ENCODE measurements at places on chromosomes 1 and 21.

DNA sequence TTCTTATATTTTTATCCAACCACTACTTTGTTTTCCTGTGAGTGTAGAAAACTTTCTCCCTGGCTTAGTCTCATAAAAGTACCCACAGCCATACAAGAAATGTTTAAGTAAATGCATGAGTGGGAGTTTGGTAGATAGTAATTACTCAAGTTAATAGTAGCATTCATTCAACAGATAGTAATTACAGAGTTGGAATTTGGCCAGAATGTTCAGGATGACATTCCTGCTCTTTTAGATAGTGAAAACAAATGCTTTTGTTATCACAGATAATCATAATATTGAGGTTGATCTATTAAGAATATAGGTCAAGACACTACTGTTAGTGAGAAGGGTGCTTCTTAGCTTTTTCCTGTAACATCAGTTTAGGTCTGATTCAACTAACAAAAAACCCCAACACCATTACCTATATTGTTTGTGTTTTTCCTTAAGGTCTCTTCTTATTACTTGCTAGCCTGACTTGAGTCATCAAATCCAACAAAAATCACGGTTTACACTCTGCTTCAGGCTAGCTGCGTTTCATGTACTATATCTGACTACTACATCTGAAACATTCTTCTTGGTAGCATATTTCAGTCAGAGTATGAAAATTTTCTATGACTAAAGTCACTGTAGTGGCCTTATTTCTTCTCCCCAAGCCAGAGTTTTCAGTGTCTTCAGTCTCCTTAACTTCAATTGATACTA, 163.7 kb downstream of the HS2ST1 start:
- DNase-seq: no peak

DNA sequence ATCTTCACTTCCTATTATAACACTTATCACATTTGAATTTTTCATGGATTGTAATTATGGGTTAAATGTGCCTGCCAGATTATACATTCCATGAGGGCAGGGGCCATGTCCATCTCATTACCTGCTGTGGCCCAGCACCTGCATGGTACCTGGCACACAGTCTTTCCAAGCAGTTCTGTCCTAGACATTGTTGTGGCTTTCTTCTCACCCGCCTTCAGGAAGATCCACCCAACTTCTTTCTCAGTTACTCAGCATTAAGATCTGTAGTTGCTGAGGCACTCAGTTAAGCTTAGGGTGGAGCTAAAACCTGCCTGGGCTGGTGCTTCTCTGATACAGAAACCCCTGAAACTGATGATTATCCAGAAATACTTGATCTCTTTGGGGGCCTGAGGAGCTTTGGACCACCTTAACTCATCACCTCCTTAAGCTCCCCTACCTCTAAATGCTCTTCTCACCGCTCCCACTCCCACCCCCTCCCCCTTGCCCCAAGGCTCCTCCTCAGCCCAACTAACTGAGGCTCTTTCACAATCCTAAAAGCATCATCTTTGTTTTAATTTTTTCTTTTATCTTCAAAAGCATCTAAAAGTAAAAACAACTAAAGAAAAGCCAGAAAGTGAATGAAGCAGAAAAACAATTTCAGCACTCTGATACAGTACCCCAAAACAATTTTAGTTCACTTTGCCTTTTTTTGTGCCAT, 190.6 kb downstream of the FGGY start:
- DNase-seq: no peak

GRCh38 chr1:175237389-175237788, 44.8 kb upstream of the KIAA0040 start:
- no peak for DNase-seq

- no peak for DNase-seq
Observed at GRCh38 chr1:206521127-206521526, 13.8 kb downstream of the RASSF5 start.

GRCh38 chr1:64569411-64569810, 99.5 kb downstream of the CACHD1 start:
- no peak for DNase-seq

DNA sequence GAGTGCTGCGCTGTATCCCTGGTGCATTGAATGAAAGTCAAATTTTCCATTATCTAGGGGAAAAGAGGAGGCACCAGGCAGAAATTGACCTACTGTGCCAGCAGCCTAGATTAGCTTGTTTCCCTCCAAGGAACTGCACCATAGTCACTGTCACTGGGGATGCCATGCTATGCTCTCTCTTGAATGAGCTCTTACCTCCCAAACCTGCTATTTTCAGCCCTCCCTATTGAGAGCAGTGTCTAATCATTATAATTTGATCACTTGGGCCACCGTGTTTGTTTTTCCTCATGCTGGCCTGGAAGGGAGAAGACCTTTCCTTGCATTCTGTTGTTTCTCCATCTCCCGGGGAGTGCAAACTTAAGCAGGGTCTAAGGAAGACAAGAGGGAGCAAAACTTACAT, 492.9 kb downstream of the SIPA1L2 start:
- DNase-seq: no peak

- no peak for DNase-seq
Observed at GRCh38 chr1:208598021-208598420, 353.8 kb upstream of the PLXNA2 start.

GRCh38 chr1:84450910-84451309, 28.2 kb upstream of the RPF1 start:
- DNase-seq: no peak

DNA sequence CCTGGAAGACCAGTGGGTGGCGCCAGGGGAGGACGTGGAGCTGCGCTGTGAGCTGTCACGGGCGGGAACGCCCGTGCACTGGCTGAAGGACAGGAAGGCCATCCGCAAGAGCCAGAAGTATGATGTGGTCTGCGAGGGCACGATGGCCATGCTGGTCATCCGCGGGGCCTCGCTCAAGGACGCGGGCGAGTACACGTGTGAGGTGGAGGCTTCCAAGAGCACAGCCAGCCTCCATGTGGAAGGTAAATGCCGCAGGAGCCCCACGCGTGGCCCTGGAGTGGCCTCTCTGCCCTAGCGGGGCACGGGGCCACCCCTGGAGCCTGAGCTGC, 75.2 kb downstream of the OBSCN start:
- DNase-seq: no peak

DNA sequence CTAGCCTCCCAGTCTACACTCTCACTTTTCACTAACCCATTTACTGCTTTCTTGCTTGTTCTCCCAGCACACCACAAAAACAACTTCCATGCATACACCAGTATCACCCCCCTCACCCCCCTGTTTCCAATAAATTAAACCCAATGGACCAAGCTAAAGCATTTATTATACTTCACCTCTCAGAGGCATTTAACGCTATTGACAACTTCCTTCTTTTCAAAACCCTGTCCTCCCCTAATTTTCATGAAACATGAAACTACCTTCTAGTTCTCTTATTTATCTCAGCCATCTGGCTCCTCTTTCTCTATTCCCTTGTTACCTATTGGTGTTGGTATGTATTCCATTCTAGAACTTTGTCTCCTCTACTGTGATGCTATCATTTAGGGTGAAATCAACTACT, 32.3 kb downstream of the PTPRC start:
- DNase-seq: no peak

DNA sequence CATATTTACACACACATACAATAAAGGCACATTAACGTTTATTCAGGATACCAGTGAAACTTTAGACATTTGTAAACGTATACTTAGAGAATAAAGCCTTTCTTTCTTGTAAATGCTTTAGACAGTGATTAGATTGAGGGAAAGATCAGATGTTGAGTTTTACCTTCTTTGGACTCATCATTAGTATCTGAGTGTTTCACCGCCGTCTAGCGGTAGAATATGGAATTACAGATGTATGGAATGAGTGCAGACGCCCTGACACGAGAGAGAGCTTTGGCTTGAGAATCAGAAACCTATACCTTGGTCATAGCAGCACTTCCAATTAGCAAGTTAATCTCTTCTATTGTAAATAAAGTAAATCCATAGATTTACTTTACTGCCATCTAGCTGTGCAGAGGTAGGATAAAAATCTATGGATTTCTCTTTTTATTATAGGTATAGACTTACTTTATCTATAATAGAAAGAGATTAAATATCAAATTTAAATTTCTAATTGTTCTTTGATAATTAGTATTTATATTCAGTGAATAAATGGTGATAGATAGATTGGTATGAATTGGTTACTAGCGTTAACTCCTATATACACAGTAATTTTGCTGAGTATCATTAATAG, 12.6 kb downstream of the FLG2 start:
- DNase-seq: peak; percentile 61

GRCh38 chr1:101394041-101394440, 157.2 kb downstream of the S1PR1 start:
- no peak for DNase-seq

DNA sequence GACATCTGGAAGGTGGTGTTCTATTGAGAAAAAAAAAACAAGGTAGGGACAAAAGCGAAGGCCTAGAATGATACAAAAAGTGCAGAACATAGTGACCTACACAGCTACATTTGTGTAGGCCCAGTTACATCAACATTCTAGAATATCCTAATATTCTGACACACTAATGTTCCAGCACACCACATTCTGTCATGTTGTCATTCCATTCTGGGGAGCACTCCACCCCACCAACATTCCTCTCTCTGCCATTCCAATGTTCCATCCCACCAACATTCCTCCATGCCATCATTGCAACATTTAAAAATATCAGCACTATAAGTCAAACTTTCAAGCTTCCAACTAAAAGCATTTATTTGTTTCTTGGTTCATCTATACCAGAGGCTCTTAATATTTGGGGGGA, 28.5 kb downstream of the COA7 start:
- DNase-seq: no peak

GRCh38 chr1:77412069-77412819, 130.4 kb downstream of the AK5 start:
- DNase-seq: no peak

DNA sequence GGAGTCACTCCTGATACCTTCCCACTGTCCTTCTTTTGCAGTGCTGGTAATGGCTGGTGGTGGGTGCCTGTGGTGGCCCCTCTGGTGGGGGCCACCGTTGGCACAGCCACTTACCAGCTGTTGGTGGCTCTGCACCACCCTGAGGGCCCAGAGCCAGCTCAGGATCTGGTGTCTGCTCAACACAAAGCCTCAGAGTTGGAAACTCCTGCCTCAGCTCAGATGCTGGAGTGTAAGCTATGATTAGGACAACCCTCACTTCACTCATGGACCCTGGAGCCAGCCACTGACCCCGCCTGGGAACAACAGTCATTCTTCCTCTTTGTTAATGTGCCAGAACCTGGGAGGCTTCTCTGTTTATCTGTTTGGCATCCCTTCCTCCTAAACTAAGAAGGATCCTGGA, 1.1 kb upstream of the ATP8B2 start:
- no peak for DNase-seq

DNA sequence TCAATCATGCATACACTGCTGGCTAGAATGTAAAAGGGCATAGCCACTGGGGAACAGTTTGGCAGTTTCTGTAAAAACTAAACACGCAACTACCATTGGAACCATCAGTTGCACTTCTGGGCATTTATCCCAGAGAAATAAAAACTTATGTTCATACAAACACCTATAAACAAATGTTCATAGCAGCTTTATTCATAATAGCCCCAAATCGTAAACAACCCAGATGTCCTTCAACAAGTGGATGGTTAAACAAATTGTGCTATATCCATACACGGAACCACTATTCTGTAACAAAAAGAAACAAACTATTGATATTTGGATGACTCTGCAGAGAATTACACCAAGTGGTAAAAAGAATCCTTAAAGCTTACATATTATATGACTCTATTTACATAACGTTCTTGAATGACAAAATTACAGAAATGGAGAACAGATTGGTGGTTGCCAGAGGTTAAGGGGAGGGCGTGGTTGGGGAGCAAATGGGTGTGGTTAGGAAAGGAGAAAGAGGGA, 22.8 kb downstream of the LACTBL1 start:
- DNase-seq: no peak

DNA sequence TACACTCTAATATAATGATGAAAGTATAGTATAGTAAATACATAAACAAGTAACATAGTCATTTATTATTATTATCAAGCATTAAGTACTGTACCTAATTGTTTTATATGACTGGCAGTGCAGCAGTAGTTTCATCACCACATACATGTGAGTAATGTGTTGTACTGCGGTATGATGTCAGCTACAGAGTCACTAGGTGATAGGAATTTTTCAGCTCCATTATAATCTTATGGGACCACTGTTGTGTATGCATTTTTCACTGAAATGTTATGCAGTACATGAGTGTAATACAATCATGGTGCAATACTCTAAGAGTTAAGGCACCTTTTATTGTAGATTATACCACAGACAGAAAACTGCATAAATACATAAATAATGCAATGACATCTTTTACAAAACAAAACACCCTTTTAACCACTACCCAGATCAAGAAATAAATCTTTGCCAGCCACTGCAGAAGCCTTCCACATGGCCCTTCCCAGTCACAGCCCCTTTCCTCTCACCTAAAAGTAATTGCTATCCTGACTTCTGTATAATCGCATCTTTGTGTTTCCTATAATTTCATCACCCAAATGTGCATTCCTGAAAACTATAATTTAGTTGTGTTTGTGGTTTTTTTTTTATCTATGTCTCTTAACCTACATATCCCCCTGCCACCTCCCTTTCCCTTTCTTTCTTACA, 16.3 kb downstream of the ABCD3 start:
- no peak for DNase-seq

GRCh38 chr1:203274603-203275381, 30.5 kb upstream of the BTG2 start:
- no peak for DNase-seq

- no peak for DNase-seq
Observed at GRCh38 chr1:36208978-36209703, 15.1 kb upstream of the THRAP3 start.

DNA sequence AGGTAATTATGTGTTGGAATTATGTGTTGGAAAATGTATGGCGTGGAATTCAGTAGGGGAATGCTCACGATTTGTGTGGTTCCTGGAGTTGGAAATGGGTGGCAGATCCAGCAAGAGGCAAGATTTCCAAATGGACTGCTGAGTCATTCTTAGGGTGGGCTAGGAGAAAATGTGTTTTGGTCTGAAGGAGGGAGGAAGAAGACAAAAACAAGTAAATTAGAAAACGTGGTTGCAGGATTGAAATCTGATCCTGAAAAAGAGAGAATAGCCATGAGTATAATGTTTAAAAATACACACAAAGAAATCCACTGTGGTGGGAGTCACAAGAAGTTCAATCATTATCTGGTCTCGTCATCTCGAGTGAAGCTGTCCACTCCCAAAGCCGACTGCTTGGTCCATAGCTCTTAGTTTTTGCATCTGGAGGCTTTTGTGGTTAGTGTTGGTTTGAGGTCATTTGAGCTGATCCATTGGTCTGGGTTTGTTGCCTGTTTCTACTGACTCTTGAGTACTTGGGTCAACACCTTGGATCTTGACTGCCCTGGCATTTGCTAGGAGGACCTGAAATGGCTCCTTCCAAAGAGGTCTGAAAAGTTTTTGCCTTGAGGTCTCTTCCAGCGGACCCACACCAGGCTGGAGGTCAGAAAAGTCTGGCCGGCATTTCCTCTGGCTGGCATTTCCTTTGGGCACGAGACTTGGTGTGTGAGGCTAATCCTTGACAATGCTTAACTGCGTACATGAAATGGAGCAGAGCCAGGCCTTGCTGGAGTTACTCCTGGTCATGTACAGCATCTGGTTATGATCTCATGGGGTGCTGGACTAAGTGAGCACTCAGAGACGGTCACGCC, 9.2 kb downstream of the MX2 start:
- no peak for DNase-seq

- DNase-seq: no peak
Observed at GRCh38 chr1:100582943-100583342, 45.0 kb downstream of the GPR88 start.

GRCh38 chr1:25145775-25146393, 86.4 kb downstream of the SYF2 start:
- no peak for DNase-seq

Data from HCT116 (cell line).